ENCODE measurements at places on chromosomes 11 and 22.

DNA sequence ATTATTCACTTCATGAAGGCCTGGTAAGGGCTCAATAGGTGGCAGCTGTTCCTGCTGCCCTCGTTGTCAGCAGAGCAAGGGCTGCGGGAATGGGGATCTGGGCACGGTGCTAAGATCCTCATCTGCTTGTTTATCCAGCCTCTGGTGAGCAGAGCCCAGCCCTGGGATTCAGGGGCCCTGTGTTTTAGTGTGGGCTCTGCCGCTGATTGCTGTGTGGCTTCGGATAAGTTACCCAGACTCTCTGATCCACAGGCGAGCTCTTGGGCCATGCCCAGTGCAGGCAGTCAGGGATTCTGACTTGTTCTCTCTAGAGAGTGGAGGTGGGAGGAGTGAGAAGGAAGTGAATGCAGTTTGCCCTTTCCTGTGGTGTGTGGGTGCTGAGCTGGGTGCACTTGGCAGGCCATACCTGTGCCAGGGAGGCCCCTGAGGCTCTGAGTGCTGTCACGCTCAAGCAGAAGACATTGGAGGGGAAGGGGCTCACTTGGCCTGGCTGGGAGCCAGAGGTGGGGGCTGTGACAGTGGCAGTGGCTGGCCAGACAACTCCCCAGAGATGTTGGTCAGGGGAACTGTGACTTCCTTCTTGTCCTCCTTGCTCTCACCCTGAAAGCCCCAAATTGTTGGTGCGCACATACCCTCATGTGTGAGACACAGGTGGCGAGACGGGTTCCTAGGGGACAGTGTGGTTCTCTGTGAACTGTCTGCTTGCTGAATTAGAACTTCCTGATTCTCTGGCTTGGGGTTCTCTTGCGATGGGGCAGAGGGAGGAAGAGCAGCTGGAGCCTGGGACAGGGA lies 43.7 kb downstream of the CD82 start:
- no peak for DNase-seq

- no peak for DNase-seq
Measured at GRCh38 chr22:38973289-38974169, 8.6 kb upstream of the APOBEC3B start.

- DNase-seq, result no peak
Measured at GRCh38 chr22:33699176-33699575, 221.1 kb downstream of the LARGE1 start.

GRCh38 chr11:63652671-63653070 lies 18.5 kb downstream of the ATL3 start:
- DNase-seq, result no peak

DNA sequence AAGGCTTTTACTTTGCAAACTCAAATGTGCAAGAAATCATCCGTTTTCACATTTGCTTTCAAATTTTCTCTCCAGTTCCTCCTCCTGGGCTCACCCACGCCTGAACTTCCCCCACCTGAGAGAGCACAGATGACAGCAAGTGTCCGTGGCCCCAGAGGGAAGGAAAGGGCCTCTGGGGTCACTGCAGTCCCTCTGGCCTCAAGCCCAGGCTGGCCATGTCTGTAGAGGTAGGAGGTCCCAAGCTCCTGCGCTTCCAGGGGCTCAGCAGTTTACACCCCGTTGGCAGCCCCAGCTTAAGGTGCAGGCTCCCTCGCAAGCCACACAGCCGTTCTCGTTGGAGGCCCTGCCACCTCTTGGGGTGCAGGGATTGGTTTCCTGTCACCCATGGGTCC lies 40.5 kb upstream of the PRDM11 start:
- no peak for DNase-seq

DNA sequence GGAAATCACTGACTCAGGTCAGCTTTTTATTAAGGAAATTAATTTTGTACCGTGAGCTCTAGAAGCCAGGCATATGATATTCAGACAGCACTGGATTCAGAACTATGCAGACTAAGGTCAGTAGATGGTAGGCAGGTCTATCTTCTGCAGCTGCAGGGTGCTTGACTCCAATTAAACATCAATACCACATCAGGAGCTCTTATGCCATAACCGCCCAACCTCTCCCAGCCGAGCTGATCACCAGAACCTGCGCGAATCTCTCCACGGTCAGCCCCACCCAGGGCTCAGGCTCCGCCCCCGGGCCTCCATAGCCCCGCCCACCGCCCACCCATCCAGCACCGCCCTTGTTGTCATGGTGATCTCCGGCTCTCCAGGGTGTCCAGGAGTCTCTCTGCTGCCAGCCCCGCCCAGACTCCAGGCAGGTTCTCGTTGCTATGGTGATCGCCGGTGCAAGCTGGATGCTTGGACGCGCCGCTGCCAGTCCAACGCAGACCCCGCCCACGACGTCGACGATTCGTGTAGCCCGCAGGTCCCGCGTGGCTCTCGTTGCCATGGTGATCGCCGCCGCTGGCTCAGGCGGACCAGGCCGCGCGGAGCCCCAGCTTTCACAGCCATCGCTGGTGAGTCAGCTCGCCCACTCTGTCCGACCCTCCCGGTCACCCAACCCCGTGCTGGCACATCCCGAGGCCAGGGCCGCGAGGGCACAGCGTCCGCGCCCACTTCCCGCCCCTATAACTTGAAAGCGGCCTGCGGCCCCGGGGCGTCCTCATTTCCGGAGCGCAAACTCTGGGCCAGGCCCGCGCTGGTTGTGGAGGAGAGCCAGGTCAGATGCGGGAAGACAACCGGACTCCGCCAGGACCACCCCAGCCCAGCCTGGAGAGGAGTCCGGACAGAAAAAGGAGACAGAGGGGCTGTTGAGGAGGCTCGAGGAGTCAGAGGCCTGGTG lies at the start of gene RAB36:
Gene RAB36 (plus strand): TSS at position 546 of the 946 bp plus-strand sequence. CDS start 1,140 bp downstream, outside the sequence.
- peak; percentile 86 for DNase-seq

DNA sequence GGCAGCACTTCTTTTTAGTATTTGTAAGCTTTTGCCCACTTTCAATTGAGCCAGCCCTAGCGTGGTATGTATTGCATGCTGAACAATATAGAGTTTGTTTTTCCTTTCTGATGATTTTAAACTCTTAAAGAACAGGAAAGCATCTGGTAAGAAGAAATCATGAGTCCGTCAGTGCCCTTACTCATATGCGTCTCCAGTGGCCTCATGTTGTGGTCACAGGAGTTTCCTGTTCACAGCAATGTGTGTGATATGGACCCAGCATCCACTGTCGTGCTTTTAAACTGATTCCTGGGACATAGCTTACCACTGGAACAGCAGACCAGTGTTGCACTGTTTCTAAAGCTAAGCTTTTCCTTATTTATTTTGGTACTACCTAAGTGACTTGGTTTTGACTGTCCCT lies 40.1 kb downstream of the BID start:
- DNase-seq, result no peak

DNA sequence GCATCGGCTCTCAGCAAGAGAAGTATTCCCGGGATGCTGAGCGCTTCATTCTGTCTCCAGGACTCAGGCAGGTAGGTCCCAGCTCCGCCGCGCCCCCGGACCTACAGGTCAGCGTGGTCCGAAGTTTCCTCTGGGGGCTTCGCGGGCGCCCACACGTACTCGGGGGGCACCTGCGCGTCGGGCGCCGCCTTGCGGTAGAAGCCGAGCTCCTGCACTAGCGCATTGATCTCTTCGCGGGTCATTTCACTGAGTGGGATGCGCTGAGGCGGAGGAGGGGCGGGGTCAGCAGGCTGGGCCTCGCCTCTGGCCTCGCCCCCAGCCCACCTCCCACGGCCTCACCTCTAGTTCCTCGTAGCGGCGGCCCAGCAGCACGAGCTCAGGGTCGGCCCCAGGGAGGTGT lies 2.5 kb downstream of the SELENOM start:
- DNase-seq, result no peak

DNA sequence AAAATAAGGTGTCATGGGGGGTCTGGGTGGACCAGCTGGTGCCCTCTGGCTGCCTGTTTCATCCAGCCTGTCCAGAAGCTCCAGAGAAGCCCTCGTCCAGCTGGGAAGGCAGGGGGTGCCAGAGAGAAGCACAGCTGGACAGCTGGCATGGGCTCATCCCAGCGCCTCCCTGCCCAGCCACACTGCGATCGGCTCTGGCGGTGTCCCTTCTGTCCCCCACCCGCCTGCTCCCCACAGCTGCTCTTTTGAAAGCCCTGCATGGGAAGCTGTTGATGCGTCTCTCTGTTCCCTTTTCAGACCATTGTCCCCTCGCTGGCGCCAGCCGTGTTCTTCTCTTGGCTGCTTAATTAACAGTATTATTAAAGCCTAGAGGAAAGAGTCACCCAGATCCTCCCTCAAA lies 86.5 kb downstream of the MN1 start:
- DNase-seq, result peak; percentile 81

GRCh38 chr22:44276706-44277356 lies 35.9 kb downstream of the SHISAL1 start:
- no peak for DNase-seq

GRCh38 chr11:76795290-76795935 lies 12.3 kb downstream of the TSKU start:
- no peak for DNase-seq

DNA sequence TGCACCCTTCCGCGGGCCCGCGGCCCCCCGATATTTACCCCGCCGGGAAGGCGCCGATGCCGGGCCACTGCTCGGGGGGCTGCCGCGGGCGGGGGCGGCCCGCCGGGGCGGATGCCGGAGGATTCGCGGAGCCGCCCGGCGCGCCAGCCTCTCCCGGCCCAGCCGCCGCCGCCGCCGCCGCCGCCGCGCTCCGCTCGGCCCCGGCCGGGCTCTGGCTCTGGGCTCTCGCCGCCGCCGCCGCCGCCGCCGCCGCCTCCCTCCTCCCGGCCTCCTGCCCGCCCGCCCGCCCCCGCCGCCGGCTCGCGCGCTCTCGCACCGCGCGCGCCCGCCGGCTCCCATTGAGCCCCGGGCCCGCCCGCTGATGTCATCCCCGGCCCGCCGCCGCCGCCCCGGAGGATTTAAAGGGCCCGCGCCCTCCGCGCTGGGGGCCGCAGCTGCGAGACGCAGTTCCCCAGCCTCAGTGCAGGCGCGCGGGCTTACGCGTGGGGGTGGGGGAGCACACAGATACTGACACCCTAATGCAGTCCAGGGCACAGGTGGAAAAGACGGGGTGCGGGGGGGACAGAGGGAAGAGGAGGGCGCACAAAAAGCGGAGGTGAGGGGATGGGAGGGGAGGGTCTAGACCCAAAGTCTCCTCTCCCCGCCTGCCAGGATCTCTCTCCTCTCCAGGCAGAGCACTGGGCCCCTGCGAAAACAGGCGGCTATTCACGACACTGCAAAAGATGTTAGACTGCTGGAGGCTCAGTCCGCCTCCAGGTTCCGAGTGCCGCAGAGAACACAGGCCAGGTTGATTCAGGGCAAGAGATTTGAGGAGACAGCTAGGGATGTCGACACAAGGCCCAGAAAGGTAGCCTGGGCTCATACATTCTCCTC lies at the start of gene CSNK1E:
Gene CSNK1E (minus strand): TSS at position 312 of the 873 bp plus-strand sequence. CDS start 3,276 bp downstream, outside the sequence.
- no peak for DNase-seq

DNA sequence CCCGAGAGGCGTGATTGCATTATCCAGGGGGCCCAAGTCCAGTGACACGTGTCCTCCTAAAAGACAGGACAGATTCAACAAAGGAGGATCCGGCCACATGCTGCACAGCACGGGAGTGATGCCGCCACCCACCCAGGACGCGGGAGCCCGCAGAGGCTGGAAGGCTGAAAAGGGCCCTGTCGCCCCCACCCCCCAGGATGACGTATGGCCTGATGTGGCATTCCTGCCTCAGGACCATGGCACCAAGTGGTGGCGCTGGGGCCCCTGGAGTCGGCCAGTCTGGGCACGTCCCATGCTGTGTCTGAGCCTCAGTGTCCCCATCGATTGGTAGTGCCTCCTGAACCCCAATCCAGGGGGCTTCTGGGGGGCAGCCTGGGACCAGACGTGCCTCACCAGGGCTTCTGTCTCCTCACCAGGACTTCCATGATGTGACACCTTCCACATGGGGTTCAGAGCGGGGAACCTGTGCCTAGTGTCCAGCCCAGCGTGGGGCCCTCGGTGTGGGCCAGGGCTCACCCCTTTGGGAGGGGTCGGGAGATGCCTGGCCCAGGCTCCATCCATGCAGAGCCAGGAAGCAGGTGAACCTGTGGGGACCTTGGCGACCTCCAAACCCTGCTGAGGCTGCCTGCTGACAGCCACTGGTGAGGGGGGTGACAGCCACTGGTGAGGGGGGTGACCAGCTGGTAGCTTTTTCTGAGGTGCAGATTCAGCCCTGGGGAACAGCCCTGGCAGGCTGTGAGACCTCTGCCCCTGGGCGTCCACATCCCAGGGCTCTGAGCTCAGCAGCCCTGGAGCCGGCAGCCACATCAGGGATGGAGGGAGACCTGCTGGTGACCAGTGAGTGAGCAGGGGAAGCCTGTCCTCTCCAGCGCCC lies 75.3 kb downstream of the KCNQ1 start:
- DNase-seq, result no peak

DNA sequence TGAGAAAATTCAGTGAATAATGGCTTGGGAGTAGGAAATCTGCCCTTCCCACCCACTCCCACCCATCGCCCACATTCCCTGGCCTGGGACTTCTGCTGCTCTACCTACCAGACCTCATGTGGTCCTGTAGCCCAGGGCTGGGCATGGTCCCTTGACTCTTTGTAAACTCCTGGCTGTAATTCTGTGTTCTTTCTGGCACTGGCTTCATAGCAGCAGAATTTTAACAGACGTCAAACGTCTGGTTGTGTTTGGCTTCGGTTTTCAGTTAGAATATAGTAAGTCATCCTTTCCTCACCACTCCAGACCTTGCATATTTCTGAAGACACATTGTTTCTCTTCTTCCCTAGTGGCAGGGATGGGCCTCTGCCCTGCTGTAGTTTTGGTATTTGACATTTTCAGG lies 210.6 kb downstream of the CSNK2A3 start:
- no peak for DNase-seq

GRCh38 chr11:3340025-3340424 lies 38.9 kb downstream of the ZNF195 start:
- DNase-seq, result no peak

DNA sequence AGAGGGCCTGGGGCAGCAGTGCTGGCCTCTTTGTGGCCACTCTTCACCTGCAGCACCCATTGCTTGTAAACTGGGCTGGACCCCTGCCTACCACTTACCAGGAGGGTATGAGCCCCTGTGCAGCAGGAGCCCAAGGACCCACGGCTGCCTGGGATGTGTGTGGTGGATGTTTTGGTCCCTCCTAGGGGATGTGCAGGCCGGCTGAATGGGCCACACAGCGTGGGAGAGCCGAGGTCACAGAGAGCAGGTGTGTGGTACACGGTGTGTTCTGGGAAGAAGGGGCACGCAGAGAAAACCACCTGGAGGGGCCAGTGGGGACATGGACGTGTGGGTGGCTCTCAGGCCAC lies 19.3 kb upstream of the GNB1L start:
- no peak for DNase-seq
